ENCODE measurements at places on chromosomes 3 and 15.

DNA sequence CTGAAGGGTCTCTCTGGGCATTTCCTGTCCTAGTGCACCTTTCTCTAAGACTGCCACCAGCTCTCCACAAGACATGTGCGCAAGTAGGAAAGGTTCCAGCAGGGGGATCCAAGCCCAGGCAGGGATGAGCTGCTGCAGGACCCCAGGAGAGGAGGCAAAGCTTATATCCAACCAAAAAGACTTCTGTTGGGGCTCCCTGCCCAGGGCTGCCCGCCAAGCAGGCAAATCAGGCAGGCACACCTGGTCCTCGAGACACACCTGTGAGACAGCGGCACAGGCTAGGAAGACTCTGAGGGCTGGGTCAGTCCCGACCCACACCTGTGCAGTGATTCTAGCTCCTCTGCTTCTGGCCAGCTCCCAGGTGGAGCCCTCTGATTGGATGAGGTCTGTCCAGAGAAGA, 80.6 kb downstream of the MYLK start:
- no peak for DNase-seq

- DNase-seq = peak; percentile 99
Observed at GRCh38 chr3:169966428-169966950, at the start of gene SEC62. Gene SEC62, plus strand, starts transcription at chr3:169966807. Its CDS starts 16 bp downstream, at chr3:169966823.

DNA sequence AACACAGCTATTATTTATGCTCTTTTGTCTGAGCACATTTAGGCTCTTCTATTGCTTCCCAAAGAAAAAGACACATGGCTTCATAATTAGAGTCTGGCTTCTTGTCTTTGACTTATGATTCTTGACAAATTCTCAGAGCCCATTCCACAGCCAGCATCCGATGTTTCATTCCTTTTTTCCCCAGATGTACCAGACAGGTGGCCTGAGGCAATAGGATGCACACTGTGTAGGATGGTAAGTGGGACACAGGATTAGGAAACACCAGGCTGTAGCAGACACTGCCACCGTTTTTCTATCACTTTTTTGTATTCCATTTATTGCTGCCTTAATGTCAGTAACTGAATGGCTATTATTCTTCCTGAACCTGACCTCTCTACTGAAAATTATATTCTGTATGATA, 188.9 kb upstream of the CDIN1 start:
- no peak for DNase-seq

- no peak for DNase-seq
Observed at GRCh38 chr3:89340408-89340807, 233.0 kb downstream of the EPHA3 start.

- no peak for DNase-seq
Observed at GRCh38 chr3:126439346-126439967, 36.2 kb downstream of the ZXDC start.

GRCh38 chr3:128823631-128824030, 55.8 kb upstream of the ACAD9 start:
- no peak for DNase-seq

DNA sequence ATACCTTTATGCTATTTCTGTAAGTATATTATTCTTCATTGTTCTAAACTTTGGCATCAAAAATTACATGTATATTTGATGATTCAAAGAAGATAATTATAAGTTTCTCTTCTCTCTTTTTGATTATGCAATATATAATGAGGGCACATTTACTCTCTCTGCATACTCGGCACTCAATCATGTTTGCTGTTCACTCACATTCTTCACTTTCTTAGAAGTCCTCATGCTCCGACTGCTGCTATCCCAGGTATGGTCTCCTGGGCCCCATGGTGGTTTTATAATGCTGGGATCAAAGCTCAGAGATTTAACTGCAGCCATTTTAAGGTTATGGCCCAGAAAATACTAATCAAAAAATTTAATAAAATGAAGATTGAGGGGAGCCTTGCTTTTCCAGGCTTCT, 529.7 kb upstream of the IL12A start:
- DNase-seq = no peak

DNA sequence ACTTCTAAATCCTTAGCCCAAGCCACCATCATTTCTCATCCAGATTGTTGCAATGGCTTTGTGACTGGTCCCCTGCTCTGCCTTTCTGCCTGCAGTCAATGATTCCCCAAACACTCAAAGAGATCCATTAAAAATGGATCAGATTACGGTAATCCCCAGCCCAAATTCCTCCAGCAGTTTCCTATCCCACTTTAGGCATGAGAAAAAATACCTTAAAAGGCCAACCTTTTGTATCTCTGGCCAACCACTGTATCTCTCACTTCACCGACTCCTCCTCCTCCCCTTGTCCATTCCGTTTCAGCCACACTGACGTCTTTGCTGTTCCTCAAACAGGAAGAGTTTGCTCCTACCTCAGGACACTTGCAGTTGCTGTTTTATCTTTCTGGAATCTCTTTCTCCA, 20.9 kb upstream of the IL1RAP start:
- DNase-seq = no peak

- no peak for DNase-seq
Observed at GRCh38 chr3:19931767-19932188, 2.2 kb downstream of the EFHB start.

DNA sequence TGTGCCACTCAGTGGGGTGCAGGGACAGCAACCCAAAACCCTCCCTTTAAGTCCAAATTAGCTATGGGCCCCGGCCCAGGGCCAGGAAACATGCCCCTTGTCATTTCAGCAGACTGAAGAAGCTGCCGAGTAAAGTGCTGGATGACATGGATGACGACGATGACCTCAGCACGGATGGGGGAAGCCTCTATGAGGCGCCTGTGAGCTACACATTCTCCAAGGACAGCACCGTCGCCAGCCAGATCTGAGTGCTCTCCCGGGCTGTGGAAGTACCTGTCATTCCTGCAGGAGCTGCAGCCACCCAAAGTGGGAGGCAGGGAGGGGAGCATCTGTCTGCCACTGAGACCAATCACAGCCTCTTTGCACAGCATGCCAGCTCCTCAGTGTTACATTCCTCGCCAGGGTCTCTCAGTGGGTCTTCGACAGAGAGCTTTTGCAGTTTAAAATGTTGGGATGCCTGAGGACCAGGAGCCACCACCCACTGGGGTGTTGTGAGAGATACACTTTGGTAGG, 44.4 kb upstream of the MYZAP start:
- no peak for DNase-seq

GRCh38 chr3:152474585-152474984, 205.9 kb downstream of the MBNL1 start:
- DNase-seq = no peak

GRCh38 chr3:179971280-179971679, 65.5 kb downstream of the PEX5L start:
- no peak for DNase-seq

DNA sequence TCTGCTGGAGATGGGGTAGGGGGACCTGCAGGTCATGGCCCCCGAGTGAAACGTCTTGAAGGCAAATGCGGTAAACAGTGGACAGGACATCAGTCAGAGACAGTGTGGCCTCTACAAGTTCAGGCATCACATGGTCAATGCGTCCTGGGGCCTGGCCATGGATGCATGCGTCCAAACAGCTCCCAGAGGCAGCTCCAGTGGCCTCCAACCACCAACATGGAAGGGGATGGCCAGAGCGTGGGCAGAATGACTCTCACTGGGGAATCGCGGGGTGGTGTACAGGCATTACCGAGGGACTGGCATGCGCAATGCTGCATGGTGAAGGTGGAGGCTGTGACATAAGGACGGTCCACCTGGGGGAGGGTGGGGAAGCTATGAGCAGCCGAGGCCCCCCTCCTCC, 35.6 kb upstream of the IQSEC1 start:
- peak; percentile 3 for DNase-seq

DNA sequence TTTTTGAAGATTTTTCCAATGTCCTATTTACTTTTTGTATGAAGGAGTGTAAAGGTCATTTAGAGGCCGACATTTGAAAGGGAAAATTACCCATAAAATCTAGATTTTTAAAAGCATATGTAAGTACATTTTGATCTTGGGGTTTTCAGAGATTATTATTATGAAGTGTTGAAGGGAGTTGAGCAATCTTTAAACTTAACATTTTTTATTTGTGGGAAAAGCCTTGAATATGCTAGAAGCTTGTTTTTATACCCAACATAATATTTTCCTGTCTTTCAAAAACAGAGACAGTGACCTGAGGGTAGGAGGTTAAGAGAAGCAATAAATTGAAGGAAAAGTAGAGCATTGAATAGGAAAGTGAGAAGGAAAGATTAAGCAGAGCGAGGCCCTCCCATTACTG, 85.7 kb downstream of the SLMAP start:
- DNase-seq = no peak

DNA sequence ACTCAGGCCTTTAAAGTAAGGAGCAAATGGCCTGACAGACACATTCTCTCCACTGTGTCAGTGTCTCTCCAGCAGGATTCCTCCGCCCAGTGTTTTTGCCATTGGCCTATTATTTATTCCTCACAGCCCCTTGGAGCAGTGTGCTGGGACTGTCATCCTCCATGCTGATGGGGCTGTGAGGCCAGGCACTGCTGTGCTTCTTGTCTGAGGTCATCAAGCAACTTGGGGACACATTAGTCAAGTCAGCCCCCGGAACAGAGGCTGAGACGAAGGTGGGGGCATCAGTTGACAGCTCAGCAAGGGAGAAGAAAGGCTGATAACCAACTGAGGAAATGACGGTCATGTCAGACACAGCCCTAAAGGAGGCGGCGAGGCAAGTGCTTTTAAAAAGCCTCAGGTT, 67.4 kb downstream of the XXYLT1 start:
- no peak for DNase-seq

DNA sequence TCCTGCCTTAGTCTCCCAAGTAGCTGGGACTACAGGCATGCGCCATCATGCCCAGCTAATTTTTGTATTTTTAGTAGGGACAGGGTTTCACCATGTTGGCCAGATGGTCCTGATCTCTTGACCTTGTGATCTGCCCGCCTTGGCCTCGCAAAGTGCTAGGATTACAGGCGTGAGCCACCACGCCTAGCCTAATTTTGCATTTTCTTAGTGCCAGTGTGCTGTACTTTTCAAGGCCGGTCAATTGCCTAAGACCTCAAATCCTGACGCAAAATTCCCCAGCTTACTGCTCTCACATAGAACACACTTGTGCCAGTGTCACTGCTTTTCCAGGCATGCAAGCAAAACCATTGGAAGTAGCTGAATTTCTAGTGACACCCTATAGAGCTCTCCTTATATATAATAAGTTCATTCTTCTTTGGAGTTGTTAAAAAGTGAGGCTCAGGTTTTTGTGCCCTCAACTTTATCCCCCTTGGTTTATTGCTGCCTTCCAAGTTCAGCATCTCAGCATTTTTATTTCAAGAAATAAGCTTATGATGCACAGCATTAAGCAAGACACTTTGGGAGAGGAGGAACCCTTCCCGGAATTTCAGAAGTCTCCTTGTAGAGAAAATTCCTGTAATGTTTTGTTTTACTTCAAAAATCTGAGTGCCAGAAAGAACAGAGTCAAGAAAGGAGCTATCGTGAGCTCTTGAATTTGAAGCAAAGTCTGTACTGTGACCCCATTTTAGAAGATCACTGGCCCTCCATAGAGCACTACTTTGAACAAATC, 93.2 kb downstream of the FILIP1L start:
- no peak for DNase-seq

- DNase-seq = no peak
Observed at GRCh38 chr3:150970665-150971324, 1.7 kb downstream of the CLRN1 start.

DNA sequence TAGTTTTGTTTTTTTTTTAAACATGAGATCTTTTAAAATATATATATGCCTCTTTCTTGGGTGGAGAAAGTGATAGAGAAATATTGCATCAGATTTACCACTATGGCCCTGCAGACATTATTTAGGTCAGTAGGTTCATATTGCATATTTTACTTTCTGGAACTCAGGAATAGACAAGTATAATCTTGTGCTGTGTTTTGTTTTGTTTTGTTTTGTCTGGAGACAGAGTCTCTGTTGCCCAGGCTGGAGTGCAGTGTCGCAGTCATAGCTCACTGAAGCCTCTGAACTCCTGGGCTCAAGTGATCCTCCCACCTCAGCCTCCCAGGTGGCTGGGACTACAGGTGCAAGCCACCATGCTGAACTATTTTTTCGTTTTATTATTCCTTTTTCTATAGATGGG, 21.5 kb upstream of the DUT start:
- DNase-seq = no peak

- no peak for DNase-seq
Observed at GRCh38 chr15:33807665-33808064, 160.6 kb upstream of the CHRM5 start.

DNA sequence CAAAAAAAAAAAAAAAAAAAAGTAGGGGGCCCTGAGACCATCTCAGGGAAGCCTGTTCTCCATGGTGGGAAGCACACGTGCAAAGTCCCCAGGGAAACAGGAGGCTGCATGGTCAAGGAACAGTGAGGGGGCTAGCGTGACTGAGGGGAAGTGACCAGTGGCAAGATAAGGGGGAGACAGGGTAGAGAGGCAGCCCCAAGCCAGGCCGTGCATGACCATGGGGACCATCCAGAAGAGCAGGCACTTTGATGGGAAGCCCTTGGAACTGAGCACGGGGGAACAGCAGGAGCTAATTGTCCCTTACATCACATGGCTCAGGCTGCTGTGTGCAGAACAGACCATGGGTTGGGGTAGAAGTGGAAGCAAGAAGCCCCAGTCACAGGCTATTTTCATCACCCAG, 196.2 kb downstream of the NTRK3 start:
- no peak for DNase-seq

DNA sequence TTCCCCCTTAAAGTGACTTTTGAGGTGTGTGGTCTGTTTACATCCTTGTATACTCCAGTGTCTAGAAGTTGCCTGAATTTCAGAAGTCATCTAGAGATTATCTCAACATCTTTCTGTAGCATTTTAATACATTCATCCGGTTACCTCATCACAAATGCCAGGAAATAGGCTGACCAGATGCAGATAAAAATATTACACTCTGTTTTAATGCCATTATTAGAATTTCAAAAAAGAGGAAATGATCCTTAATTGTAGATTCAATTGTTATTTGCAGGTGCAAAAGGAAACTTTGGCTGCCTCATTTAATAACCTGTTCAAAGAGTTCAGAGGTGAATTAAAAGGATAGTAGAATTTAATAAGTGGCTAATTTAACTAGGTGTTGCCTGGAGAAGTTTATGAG, 290.9 kb downstream of the C3orf38 start:
- no peak for DNase-seq

DNA sequence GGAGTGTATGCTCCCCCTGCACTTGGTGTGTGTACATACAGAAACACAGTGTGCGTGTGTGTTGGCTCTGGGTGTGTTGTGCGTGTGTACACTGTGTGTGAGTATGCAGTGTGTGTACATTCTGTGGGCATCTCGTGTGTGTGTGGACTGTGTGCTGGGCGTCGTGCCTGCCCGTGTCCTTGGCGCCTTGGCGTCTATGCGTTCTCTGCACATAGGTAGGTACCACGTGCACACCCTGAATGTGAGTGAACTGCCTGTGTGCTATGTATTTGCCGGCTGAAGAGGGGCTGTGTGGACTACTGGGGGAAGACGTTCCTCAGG, 481 bp upstream of the ECE2 start:
- DNase-seq = no peak

DNA sequence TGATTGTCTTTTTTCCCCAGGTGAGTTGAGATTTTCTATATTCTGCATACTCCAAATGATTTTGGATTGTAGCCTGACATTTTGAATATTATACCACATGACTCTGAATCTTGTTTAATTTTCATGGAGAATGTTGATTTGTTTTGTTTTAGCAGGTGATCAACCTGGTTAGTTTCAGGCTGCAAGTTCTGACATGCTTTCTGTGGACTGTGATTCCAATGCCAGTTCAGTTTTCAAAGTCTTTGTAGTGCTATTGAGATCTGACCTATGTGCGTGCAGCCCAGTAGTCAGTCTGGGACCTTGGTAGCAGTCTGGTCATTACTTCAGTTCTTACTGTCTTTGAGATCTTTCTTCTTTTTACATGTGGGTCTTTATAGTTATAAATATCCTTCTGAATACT, 18.6 kb upstream of the MTMR10 start:
- DNase-seq = no peak

Data from right forelimb (tissue), 1 donor.